ENCODE measurements at places on chromosomes 3 and 15. TPM values are rescaled to one million over a fixed set of nuclear protein-coding genes. Genes with fewer than 3 reads are reported as not detected.

- no peak for DNase-seq
Measured at GRCh38 chr15:48915861-48916260, 37.9 kb downstream of the EID1 start.

- DNase-seq, result no peak
Measured at GRCh38 chr3:106007512-106007911, 138.7 kb upstream of the CBLB start.

Gene CLDN16
- total RNA-seq, result not detected

- DNase-seq, result no peak
Measured at GRCh38 chr15:45146405-45146804, 16.6 kb downstream of the DUOX1 start.

GRCh38 chr3:195839260-195840010, 27.7 kb upstream of the MUC4 start:
- peak; percentile 38 for DNase-seq

DNA sequence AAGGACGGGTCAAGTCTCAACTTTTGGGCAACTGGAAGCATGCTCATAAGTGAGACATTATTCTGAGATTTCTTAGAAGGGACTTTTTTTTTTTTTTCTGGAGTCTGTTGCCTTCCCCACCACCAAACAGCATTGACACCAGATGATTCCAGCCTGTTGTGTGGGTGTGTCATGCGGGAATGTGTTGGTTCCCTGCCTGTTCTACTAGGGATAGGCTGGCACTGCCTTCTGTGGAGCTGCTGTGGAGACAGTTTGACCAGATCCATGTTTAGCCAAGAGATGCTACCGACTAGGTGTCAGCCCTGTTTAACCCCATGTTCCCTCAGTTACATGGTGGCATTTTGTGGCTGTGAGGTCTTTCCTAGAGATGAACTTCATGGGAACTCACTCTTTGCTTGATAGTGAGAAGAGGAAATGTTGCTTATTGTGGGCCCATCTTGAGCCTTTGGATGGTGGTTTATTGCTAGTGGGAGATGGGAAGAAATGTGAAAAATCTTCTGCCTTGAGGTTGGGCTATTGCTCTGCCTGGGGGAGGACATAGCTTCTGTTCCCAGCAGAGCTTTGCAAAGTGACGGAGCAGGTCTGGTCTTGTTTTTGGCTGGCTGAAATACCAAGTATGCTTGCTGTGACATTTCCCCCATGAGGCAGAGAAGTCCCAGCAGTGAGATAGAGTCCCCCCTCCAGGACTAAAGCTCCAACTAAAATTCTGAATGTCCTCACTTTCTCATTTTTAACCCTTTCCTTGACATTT, 31.3 kb downstream of the TRAK1 start:
- DNase-seq, result no peak

All from Peyer's patch (tissue), 4 donors.